ENCODE measurements at places on chromosomes 11 and 22.

DNA sequence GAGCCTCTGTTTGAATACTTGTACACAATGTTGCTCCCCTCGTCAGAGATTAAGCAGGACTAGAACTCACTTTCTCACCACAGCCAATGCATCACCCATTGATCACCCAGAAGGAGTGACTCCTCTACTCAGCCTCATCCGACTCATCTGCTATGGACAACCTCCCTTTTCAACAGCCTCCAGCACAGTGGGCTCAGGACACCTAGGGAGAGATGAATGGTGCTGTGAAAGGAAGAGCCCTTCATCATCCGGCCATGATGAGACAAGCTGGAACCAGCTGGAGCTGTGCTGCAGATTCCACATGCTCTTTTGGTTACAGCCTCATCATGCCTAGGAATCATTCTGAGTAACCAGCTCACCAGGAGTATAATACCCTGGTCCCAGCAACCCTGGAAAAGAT, 15.5 kb downstream of the C11orf91 start:
- DNase-seq, result no peak

GRCh38 chr11:114250993-114251814, 45.0 kb upstream of the NNMT start:
- no peak for DNase-seq

- DNase-seq, result no peak
These were observed 8.6 kb downstream of the SNAP29 start for GRCh38 chr22:20867179-20868024.

- DNase-seq, result no peak
These were observed 4.8 kb upstream of the PRR33 start for GRCh38 chr11:1896468-1896867.

DNA sequence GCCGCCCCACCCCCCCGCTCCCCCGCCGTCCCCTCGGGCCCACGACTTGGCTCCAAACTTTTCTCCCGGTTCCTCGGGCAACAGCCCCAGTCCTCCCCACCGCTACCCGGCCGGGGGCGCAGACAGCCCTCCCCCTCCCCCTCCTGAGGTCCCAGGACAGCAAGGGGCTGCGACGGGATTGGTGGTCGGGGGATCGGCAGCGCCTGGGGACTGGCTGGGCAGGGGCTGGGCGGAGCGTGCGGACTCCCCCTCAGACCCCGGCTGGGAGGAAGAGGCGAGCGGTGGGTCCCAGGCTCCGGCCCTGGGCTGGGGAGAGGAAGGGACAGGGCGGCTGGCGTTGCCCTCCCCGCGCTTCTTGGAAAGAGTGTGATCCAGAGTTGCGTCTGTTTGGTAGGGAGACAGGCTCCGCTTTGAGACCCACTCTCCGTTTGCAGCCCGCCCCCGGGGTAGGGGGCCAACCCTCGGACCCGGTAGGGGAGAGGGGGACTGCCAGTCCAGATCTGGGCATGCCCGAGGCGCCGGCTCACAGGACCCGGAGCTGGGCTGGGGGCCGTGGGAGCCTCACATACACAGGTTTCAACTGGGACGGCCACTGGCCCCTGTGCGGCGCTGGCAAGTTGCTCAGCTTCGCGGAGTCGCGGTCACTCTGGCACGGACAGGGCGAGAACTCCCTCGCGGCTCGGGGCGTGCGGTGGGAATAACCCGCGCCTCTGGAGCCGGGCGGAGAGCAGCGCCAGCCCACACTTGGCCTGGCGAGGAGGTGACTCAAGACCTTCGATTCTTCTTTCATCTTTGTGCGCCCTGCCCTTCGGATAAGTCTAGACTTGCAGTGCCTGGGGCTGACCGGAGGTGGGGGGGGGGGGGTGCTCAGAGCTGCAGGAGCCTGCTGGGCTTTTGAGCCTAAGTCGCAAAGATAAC, 999 bp downstream of the TSKU start:
- no peak for DNase-seq

- no peak for DNase-seq
These were observed 42.8 kb upstream of the TCF20 start for GRCh38 chr22:42313204-42313603.

GRCh38 chr11:123139206-123139605, 55.8 kb downstream of the CLMP start:
- DNase-seq, result no peak

DNA sequence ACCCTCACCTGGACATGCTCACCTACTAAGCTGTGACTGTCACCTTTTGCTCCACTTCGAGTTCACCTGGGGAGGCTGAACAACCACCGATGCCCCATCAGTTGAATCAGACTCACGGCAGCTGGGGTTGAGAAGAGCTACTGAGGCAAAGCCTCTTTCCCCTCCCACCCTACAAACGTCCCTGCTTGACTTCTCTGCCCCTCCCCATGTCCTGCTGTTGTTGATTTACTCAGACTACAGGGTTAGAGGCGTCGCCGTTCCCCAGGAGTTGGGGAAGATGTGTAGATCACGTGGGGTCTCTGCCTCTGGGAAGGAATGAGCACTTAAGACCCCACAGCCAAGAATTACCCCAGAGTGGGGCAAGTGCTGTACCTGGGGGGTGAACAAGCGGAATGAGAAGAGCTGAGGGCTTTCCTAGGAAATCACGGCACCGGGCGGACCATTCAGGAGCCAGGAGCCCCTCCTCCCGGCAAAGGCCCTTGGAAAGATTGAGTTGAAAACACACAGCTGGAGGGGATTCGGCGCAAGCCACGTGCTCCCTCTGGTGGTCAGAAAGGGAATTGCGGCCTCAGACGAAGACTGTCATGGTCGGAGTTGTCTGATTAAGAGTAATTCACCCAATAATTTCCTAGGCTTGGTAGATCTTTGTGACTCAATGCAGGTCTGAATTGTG, 7.0 kb downstream of the FXYD2 start:
- peak; percentile 83 for DNase-seq
